ENCODE measurements at places on chromosomes 1 and 21.

GRCh38 chr1:51990478-51990965, at the start of gene RAB3B:
TSS of gene RAB3B (minus strand) at chr1:51990700. CDS start at chr1:51977117, 13,583 bp downstream.
- DNase-seq = peak; percentile 75

- DNase-seq = no peak
These were observed 9.3 kb downstream of the ATP1A2 start for GRCh38 chr1:160124705-160125478.

- no peak for DNase-seq
These were observed 93.9 kb downstream of the ST3GAL3 start for GRCh38 chr1:43801203-43801602.

DNA sequence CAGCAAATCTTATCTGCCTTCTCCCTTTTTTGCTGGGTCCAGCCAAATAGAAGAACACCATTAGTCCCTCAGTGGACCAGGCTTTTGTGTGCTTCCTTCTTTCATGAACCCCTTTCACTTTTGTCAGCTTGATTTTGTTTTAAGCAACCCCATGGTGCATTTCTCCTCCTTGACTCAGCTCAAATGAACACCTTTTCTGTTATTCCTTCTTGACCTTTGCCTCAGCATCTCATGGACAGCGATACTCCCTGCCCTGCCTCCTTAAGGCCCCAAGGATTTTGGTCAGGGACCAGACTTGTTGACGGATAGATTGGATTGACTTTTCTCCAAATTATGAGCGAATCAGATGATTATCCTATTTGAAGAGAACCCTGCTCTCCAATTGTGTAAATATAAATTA, 356.6 kb upstream of the USP24 start:
- DNase-seq = no peak

DNA sequence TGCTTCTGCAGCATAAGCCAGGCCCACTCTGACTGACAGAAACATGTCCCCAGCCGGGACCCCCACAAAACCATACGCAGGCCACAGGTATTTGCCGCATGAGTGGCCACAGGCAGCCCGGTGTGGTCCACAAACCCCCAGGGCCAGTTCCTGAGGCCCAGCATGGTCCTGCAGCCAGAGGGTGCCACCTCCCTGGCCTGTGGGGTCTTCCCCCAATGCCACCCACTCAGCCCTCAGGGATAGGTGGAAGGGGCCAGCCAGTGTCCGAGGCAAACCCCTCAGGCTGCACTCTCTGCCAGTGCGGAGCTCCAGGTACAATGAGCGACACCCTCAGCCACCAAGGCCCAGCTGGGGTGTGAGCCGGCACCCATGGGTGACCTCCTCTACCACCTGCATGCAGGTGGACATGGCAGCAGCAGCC, 43.5 kb downstream of the UBE2G2 start:
- DNase-seq = no peak

DNA sequence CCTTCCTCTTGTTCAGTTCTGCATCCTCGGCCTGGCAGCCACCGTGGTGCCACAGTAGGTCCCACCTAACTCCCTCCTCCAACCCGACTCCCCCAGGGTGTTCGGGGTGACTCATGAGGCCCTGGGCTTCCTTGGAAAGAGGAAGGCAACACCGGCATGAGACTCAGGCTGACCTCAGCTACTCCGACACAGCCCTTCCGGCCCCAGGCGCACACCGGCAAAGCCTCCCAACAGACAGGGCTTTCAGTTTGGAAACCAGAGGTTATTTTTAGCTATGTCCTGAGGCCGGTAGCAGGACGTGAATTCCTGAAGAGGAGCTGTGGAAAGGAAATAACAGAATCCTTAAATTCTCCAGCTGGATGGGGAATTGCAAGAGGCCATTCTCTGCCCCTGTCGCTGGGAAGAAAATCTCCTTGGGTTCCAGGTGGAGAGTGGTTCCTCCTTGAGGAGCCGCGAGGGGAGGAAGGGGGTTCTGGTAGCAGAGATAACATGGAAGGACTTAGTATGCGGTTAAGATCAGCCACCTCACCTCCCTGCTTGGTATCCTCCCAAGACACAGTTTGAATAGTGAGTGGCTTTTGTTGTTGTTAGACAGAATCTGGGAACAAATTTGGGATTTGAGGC, 24.4 kb downstream of the PLXNA2 start:
- no peak for DNase-seq

DNA sequence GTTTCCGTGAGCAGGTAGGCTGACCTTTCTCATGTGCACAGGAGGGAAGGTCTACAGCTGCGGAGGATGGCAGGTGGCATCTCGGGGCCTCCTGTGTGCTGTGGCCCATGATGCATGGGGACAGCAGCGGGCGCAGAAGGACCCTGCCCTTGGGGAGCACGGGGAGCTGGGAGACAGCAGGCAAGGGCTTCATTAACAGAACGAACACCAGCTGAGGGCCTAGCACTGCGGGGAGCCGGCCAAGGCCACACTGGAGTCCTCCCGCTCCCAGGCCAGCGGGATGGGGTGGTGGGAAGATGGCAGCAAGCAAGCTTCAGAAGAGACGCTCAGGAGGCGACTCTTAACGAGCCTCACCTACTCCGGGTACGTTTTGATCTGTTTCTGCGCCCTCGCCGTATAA, 66.6 kb downstream of the SCCPDH start:
- no peak for DNase-seq

GRCh38 chr1:95286479-95286878, 52.5 kb downstream of the RWDD3 start:
- no peak for DNase-seq

GRCh38 chr1:198320759-198321158, 164.0 kb downstream of the NEK7 start:
- DNase-seq = no peak

DNA sequence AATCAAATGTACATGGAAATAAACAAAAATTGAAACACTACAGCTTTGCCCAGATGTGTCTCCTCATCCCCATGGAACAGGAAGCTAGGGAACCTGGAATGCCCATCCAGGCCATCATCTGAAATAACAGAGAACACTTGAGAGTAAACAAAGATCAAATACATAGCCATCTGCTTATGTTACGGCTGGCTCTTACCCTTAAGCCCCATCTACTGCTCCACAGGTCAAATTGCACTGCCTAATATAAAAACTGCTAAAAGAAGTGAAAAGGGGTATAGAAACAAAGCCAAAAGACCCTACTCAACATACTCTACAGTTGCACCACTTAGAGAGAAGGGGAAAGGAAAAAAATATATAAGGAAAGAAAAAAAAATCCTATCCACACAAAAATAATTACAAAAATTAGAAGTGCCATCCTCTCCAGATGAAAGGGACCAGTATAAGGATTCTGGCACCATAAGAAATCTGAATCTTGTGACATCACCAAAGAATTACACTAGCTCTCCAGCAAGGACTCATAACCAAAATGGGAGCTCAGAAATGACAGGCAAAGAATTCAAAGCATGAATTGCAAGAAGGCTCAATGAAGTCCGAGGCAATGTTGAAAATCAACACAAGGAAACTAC, 26.9 kb downstream of the OR6Y1 start:
- DNase-seq = peak; percentile 12

- DNase-seq = peak; percentile 42
These were observed 1.7 kb downstream of the TNFSF4 start for GRCh38 chr1:173205146-173206051.

- peak; percentile 4 for DNase-seq
These were observed 1.6 kb downstream of the ADAMTS5 start for GRCh38 chr21:26965040-26965906.

GRCh38 chr1:12180315-12180714, 13.5 kb downstream of the TNFRSF1B start:
- no peak for DNase-seq

- DNase-seq = no peak
These were observed 2.2 kb downstream of the BCAN start for GRCh38 chr1:156644146-156644545.

- DNase-seq = no peak
These were observed 14.7 kb downstream of the LYPLAL1 start for GRCh38 chr1:219188331-219188803.

GRCh38 chr1:160261556-160261892, 825 bp downstream of the DCAF8 start:
- peak; percentile 87 for DNase-seq

DNA sequence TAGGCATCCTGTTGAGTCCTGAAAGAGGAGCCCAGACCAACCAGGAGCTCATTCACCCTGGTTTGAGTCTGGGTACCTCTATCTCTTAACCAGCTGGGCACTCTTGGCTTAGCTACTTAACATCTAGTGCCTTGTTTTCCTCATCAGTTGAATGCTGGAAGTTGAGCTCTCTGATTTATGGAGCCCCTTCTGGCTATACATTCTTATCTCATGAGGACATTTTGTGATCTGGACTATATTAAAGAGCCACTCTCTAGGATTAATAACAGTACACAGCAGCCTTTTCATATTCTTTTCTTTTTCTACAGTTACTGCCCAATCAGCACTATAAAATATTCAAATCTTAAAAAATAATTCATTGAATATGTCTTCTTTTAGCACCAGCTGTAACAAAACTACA, 296.9 kb upstream of the RUNX1 start:
- no peak for DNase-seq
